ENCODE measurements at places on chromosomes 13 and 19.

DNA sequence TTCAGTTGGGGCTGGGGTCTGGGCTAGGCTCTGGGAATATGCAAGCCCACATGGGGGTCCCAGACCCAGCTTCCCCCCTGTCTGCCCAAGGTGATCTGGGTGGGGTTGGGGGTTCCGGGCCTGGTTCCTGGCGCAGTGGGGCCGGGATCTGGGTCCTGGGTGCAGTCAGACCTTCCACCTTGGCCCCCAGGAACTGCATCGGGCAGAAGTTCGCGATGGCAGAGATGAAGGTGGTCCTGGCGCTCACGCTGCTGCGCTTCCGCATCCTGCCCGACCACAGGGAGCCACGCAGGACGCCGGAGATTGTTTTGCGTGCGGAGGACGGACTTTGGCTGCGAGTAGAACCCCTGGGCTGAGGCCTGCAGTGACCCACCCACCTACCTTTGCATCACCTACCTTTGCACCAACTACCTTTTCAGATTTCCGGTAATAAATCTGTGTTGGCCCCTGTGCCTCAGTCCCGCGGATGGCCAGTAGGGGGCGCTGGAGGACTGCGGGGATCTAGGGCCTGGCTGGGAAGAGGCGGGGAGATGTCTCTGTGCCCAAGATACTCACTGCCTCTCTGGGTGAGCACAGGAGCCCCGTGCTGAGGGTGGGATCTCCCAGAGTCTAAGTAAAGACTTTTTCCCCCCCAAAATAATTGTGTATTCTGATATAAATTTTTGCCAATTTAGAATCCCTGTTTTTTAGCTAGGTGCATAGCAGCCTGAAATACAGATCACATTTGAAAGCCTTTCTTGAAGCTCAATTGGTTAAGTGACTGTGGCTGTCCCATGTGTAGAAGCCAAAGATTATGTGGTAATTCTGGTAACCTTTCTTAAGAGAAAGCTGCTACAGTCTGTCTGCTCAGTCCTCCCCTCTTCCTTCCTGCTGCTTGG lies 11.5 kb upstream of the CYP4F3 start:
- DNase-seq: no peak

GRCh38 chr19:644363-644762 lies 4.7 kb downstream of the FGF22 start:
- no peak for DNase-seq

DNA sequence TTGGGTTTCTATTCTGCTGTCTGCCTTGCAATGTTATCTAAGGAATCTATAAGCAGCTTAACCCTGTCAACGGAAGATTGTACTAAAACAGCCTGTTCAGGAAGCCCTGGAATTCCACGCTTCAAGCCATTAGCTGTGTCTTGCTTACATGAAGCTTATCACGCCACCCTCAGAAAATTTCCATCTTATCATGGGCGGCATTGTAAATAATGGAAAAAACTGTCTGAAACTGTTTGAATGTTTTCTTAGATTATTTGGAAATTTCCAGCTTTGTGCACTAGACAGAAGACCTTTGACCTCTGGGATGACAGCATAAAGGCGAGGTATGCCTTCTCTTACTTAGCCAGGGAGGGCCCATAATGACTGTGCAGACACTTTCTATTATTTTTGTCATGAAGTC lies 319.7 kb downstream of the KCNRG start:
- no peak for DNase-seq

GRCh38 chr19:2618611-2619010 lies 83.9 kb downstream of the GNG7 start:
- no peak for DNase-seq

DNA sequence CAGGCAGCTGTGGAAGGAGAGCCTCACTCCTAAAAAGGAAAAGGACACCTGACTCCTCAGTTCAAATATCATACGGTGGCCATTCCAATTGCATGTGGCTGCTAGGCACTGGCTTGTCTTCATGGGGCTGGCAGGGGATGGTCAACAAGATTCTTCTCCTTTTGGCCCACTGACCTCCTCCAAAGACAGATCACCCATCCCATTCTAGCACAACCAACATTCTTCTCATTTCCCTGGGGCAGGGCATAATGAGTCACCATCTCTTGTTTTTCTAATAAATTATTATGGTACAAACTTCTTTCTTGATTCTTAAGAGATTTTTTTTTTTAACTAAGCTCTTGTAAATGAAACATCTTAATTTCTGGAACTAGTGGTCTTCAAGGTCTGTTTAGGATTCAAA lies 136.7 kb upstream of the NBEA start:
- no peak for DNase-seq

DNA sequence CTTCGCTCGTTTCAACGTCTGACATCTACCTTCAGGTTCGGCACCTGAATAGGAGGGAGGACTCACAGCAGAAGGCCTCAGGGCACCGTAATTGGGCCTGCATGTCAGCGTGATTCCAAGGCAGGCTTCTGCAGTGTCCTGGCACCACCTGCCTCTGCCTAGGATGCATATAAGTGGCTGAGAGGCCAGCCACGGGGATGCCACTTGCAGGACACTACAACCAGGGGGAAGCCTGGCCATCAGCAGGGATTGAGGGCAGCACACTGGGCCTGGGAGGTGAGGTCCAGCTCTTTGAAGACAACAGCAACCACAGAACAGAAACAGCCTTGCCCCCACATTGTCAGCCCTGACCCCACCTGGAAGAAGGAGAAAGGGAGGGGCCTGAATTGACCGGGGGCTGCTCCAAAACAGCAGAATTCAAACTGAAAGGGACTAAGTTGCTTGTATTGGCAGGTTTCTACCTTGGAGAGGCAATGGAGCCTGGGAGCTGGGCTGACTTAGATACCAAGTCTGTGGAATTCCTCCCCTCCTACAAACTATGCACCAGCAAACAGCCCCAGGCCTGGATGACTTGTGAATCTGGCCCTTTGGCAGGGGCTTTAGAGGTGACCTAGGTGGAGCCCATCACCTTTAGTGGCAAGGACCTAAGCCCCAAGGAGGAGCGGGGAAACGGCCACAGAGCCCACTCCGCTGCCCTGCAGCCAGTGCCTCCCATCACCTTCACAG lies 34.1 kb upstream of the POMP start:
- DNase-seq: no peak
